ENCODE measurements at places on chromosomes 12 and 14. TPM values are rescaled to one million over a fixed set of nuclear protein-coding genes. Genes with fewer than 3 reads are reported as not detected.

Gene DEPDC4
- not detected for total RNA-seq

Gene IFI27
- total RNA-seq = 1.4 TPM

Gene TDG
- total RNA-seq = 8.3 TPM

Gene TIGAR
- total RNA-seq = 20.6 TPM

Gene WNT1
- not detected for total RNA-seq

Gene MYO1H
- not detected for total RNA-seq

Gene L3HYPDH
- total RNA-seq = 21.8 TPM

Gene TPH2
- total RNA-seq = not detected

Gene RIMBP2
- total RNA-seq = not detected

Gene DIO3
- not detected for total RNA-seq

Gene STYX
- total RNA-seq = 17.7 TPM

Gene FSCB
- not detected for total RNA-seq

Gene NYNRIN
- 12.1 TPM for total RNA-seq

Gene IL31
- not detected for total RNA-seq

Gene ASIC1
- total RNA-seq = 1.4 TPM

Gene PAPLN
- 5.2 TPM for total RNA-seq

Gene P2RX7
- total RNA-seq = 4.6 TPM

Gene TMEM179
- total RNA-seq = not detected

Gene NOS1
- not detected for total RNA-seq

Gene TBX3
- 40.9 TPM for total RNA-seq

Gene CDC42BPB
- total RNA-seq = 86.2 TPM

Gene TSHR
- total RNA-seq = not detected

Gene OVCH1
- not detected for total RNA-seq

Gene FAM216A
- 16.4 TPM for total RNA-seq

Gene NFKBIA
- 147 TPM for total RNA-seq

Gene PLA2G1B
- not detected for total RNA-seq

Gene FOXG1
- not detected for total RNA-seq

Gene CLEC2A
- total RNA-seq = not detected
